GM03348 (cell line): ENCODE measurements at places on chromosomes 3 and 15.

- DNase-seq, result no peak
Measured at GRCh38 chr15:70090436-70091296, 7.1 kb downstream of the TLE3 start.

DNA sequence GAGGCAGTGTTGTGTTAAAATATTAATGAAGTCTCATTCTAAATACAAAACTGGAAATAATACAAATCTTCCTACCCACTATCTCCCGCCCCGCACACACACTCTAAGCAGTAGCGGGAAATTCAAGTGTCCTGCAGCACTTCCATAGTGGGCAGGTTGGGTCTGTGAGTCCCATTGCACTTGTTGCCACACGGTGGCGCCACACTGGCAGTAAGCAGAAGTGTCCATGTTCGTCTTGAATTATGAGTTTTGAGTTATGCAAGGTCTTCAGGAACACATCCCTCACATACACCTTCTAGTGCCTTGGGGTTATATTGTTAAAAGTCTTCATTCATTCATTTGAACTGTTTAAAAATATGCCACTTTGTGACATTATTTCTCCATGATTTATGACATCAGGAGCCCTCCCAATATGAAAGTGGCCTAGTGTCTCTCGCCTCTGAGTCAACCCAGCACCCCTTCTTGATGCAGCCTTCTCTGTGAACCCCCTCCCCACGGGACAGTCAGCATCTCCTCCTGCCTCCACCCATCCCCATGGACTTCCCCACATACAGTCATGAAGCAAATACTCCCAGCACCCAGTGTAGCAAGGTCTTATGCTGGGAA, 17.6 kb upstream of the CCDC174 start:
- DNase-seq, result peak; percentile 55

DNA sequence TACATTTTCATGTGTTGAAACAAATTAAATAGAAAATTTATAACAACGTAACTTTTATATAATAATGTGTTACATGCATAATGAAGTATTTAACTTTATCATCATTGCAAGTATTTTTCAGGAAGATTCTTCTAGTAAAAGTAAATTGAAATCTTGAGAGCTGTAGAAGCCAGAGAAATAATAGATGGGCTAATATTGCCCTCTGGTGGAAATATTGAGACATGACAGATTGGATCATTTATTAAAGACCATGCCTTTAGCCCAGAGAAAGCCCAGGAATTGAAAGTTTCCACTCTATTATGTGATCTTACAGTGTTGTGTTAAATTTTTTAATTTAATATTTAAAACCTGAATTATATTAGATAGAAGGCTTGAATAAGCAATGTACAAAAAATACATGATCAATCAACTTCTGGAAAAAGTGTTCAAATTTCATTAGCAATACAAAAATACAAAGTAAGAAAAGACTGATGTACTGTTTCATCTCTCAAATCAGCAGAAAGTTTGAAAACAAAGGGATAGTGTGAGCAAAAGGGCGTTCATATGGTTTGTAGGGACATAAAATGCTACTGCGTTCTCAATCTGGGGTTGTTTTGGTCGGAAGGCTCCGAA, 52.7 kb upstream of the SPTSSB start:
- DNase-seq, result peak; percentile 68

GRCh38 chr3:99023590-99024192, 122.2 kb upstream of the DCBLD2 start:
- peak; percentile 57 for DNase-seq

- peak; percentile 5 for DNase-seq
Measured at GRCh38 chr15:38479266-38479665, 25.3 kb downstream of the FAM98B start.

- no peak for DNase-seq
Measured at GRCh38 chr3:148372206-148372875, 325.4 kb upstream of the AGTR1 start.

DNA sequence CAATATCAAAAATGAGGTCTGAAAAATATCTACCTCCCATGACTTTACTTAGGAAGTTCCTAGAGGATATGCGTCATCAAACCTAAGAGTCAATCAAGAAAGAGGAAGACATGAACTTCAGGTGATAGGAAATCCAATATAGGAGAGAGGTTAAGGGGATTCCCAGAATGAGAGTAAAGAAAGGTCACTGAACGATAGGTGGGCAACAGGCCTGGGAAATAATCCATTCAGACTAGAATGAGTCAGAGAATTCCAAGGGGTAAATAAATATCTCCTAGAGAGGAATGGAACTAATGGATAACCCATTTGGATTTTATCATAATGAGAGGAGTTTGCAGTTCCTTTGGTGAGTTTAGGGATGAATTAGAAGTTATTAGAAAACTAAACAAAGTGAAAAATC, 131.1 kb upstream of the NUDT16 start:
- no peak for DNase-seq

- DNase-seq, result no peak
Measured at GRCh38 chr3:73661265-73661664, 36.5 kb upstream of the PDZRN3 start.

DNA sequence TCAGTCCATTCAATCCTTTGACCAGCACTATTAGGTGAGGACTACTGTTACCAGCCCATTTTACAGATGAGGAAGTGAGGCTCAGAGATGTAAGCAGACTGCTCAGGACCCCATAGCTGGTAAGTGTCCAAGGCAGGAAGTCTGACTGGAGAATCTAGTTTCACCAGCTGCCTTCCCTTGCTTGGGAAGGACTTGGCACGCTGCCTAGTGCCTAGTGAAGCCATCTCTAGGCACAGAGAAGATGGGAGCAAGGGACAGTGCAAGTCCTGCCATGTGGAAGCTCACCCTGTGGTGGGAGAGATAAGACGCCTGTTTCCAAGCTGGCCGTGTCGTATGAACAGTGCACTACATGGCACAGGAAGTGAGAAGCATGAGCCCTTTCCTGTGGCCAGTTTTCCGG, 111.8 kb upstream of the TMC3 start:
- DNase-seq, result no peak

DNA sequence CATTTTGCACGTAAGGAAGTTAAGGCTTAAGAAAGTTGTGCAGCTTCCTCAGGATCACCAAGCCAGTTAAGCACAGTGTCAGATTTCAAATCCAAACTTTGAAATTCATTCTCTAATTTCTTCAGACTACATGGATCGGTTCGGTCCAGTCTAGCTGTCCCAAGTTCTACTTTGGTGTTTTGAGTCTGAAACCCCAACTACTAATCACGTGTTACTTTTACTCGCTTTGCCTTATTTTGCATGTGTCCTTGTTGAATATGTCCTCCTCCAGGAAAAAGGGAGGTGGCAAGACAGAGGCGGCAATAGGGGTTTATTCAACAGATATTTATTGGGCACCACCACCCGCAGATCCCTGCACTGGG, 522 bp upstream of the GXYLT2 start:
- no peak for DNase-seq

GRCh38 chr15:75207618-75208500, 6.2 kb downstream of the C15orf39 start:
- DNase-seq, result no peak

- DNase-seq, result no peak
Measured at GRCh38 chr3:184004476-184004875, 13.2 kb downstream of the ABCC5 start.

DNA sequence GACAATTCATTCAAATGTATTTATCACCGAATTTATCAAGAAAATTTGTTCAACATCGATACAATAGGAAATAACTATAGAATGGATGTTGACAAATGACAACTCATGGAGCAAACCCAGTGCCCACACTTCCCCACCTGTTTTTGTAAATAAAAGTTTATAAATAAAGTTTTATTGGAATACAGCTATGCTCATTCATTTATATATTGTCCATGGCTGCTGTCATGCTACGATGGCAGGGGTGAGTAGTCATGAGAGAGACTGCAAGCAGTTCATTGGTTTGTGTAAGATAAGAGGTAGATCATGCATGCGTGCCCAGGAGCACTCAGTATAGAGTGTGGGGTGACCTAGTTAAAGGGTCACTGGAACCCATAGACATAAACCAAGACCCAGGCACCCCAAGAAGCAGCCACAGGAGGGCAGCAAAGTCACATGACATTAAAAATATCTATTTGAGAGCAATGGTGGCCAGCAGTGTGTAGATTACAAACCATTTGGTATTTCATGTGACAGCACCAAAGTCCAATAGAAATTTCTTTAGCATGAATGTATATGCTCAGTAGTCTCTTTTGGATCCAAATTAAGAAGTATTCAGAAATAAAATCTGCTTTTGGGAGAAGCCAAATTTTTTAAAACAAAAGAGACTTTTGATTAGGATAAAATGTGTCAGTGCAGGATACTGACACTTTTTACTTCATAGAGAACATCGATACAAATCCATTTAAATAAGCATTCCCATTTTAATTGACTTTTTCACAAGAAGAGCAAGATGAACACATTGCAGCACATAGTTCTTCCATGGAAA, 794.8 kb downstream of the MCTP2 start:
- DNase-seq, result peak; percentile 75

GRCh38 chr3:151901644-151902285, 28.3 kb downstream of the SUCNR1 start:
- DNase-seq, result no peak

GRCh38 chr3:7397097-7397496, 536.2 kb downstream of the GRM7 start:
- DNase-seq, result no peak

DNA sequence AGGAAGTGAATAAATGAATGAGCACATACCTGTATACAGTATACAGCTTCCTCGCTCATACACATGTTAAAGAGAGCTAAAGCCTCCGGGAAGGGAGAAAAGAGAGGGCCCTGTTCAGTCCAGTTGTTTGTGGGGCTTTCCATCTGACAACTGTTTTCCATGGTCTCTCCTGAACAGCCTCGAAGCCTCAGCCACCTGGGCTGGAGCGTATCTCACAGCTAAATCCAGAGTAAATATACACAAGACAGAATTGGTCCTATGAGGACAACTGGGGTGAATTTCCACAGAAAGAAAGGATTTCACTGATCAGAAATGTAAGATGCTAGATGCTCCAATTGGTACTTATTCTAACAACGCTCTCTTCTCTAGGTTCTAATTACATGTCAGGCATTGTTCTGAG, 103.5 kb downstream of the LIPC start:
- DNase-seq, result no peak
